ENCODE measurements at places on chromosomes 5 and 9.

DNA sequence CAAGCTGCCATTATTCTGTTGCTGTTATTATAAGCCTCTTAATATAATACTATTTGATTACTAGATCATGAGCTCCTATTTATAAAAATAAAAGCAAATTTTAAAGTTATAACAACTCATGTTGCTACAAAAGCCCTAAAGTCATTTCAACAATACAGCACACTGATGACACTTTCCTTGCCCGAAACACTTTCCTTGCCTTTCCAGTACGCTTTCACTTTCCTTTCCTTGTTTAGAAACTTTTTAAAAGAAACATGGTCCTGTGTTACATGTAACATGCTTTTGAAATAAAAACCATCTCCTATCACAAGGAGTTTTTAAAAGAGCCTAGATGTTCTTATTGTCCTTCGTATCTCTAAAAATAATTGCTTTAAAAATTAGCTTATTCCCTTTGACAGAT is 688.4 kb downstream of the PTPRD start:
- DNase-seq: no peak

DNA sequence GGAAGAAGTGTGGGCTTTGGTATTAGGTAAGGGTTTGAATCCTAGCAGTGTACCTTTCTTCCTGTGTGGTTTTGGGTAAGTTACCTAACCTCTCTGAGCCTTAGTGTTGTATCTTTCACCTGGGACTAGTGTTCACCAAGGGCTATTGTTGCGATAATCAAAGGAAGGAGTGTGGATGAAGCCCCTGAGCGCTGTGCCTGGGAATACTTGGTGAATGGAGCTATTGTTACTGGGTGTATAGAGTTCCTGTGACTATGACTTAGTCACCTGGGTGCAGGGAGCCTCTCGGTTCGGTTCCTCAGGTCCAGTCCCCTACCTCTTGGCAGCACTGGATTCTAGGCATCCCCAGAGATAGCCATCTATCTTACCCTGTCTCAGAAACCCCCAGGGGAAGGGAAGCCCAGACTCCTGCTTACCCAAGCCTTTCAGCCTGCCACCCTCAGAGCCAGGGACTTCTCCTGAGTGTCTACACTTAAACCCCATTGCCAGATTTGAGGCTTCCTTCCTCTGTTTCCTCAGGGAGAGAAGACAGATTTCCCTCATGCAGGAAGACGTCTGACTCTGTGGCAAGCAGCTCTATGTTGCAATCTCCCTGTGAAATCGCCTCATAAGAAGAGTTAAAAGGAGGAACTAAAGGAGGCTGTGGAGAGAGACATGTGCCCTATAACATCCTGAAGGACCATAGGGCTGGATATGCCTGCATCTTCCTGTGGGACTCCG is 181.0 kb upstream of the PITX1 start:
- DNase-seq: no peak

GRCh38 chr9:95877984-95878383 is 2.5 kb downstream of the ERCC6L2 start:
- no peak for DNase-seq

GRCh38 chr9:85292261-85292660 is 449.5 kb downstream of the AGTPBP1 start:
- DNase-seq: no peak

- DNase-seq: no peak
These were observed 19.6 kb downstream of the UGCG start for GRCh38 chr9:111916234-111916645.

DNA sequence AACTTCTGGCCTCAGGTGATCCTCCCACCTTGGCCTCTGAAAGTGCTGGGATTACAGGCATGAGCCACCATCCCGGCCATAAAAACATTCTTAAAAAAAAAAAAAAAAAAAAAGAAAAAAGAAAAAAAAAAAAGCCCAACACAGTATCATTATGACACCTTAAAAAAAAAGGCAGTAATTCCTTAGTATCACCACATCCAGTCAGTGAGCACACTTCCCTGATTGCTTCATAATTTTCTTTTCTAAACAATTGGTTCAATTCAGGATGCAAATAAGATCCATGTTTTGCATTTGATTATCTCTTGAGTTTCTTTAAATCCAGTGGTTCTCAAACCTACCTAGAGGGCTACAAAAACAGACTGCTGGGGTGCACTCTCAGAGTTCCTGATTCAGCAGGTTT is 182.5 kb downstream of the CDK5RAP2 start:
- no peak for DNase-seq

DNA sequence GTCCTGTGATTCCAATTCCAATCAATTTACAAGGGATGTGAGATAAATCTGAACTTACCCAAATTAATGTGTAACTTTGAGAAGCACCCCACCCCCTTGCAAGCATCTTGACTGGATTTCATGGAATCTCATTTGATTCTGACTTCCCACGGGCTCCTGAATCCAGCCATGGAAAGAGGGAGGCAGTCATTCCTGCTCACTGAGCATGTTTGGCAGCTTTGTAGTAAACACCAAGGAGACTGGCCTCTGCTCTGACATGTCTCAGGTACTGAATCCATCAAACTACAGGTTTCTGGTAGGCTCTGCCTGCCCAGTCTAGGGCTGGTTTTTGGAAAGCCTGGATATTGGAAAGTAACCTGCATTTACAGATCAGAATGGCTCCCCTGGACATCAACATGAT is 357.6 kb downstream of the ARHGEF28 start:
- no peak for DNase-seq

DNA sequence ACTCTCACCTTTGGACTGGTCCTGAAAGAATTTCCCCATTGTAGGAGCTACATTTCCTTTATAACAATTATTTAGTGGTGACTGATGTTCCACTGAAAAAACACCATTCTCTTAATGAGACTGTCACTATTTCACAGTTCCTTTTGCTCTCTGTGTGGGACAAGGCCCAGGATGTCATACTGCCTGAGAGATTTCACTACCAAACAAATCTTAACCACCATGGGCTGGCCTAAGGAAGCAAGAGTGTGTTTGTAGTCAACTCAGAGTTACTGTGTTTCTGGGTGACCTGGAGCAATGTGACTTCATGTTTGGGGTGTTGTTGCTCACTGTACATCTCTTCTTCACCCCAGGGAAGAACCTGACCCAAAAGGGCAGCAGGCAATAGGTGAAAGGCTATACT is 50.1 kb upstream of the ZNF608 start:
- no peak for DNase-seq

GRCh38 chr5:90690307-90690706 is 131.7 kb downstream of the ADGRV1 start:
- no peak for DNase-seq

DNA sequence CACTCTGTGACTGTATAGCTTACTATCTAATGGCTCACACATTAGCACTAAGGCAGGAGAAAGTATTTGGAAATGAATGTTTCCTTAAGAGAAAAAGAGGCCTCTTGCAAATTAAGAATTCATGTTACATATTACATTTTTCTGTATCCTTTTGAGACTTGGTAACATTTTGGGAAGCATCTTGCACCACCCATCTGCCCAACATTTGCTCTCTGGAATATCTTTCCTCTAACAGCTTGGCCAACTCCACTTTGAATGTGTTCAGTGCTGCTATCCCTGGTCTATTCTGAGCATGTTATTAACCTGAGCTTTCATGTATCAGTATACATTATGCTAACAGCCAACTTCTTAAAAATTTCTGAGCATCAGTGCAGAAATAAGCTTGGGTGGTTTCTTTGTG is 27.2 kb downstream of the MFAP3 start:
- DNase-seq: no peak

GRCh38 chr9:75658301-75658905 is 232.1 kb upstream of the PCSK5 start:
- DNase-seq: no peak

DNA sequence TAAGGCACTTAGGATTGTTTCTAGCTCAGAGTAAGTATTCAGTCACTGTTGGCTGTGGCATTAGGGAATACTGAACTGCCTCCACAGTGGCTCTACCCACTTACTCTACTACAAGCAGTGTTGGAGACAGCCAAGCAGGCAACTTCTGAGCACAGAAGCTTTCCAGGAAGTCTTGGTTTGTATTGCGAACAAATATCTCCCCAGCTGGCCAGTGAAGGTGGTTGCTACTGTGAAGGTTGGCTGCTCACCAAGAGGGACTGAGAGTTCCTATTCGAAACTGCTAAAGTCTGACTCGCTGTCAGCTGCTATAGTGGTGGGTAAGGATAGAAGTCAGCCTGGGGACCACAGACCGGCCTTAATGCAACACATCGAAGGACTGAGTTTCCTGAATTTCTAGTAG is 319.1 kb downstream of the KIF4B start:
- DNase-seq: no peak

DNA sequence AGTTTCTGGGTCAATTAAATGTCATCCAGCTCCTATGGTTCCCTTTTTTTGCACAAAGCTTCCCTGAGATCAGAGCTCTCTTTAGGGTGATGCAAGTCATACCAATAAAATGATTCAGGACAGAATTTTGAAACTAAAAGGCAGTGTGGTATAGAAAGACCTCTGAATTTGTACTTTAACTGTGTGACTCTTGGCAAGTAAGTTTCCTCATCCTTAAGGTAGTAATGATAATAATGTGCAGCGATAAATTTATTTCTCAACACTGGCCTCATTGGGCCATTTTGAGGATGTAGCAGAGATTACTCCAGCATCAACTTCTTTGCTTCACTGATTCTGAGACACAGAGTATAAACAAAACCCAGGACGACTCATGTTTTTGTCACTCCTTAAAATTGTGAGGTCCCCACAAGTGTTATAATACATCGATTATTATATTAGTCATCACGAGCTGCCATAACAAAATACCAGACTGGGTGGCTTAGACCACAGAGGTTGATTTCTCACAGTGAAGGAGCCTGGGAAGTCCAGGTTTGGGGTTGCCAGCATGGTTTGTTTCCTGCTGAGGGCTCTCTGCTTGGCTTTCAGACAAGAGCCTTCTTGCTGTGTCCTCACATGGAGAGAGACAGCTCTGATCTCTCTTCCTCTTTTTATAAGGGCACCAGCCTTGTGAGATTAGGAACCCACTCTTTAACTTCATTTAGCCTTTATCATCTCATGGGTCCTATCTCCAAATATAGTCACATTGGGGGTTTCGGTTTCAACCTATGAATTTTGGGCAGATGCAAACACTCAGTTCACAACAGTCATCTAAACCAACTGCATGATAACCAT is 293.0 kb downstream of the ZNF608 start:
- no peak for DNase-seq

GRCh38 chr5:115962565-115963402 is 509 bp downstream of the LVRN start:
- no peak for DNase-seq

GRCh38 chr5:123571927-123572326 is 60.0 kb downstream of the CSNK1G3 start:
- DNase-seq: no peak

DNA sequence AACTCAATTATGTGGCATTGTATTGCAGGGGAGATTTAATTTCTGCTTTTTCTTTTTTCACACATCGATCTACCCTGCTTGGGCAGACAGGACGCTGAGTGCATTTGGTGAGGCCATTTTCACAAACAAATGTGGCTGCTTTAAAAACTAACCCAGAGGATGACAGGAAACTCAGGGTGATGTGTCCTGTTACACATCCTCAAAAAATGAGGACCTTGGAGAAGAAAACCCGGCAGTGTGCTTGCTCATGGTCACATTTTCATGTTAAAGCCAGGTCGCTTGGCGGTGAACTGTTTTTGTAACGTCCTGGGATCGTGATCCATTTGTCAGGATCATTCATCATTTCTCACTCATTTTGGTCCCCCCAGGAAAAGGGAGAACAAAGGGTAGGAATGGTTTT is 478.3 kb upstream of the ADAMTS16 start:
- DNase-seq: no peak

DNA sequence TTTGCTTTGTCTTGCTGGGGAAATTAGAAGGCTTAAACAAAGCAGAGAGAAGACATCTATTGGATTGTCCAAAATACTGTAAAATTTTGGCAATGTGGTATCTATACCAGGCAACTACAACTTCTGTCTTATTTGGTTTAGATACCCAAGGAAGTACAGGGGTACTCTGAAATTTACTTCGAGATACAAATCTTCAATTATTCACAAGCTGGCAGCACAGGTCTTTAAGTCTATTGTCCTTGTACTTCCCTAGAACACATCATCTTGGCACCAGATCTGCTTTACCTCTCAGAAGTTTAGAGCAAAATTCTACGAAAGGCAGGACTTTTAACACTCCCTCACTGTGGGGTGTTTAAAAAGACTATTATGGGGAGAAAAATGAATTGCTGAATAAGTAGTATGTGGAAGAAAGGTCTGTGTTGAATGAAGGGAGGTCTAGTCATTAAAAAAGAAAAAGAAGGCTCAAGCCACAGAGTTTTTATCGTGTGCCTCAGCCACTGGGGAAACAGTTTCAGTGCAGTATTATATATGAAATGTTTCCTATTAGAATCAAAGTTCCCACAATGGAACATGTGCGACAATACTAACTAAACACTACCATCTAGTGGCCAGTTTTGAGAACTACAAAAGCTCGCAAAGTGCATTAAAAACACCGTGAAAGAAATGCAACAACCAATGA is 93.7 kb downstream of the PDE4D start:
- DNase-seq: no peak

DNA sequence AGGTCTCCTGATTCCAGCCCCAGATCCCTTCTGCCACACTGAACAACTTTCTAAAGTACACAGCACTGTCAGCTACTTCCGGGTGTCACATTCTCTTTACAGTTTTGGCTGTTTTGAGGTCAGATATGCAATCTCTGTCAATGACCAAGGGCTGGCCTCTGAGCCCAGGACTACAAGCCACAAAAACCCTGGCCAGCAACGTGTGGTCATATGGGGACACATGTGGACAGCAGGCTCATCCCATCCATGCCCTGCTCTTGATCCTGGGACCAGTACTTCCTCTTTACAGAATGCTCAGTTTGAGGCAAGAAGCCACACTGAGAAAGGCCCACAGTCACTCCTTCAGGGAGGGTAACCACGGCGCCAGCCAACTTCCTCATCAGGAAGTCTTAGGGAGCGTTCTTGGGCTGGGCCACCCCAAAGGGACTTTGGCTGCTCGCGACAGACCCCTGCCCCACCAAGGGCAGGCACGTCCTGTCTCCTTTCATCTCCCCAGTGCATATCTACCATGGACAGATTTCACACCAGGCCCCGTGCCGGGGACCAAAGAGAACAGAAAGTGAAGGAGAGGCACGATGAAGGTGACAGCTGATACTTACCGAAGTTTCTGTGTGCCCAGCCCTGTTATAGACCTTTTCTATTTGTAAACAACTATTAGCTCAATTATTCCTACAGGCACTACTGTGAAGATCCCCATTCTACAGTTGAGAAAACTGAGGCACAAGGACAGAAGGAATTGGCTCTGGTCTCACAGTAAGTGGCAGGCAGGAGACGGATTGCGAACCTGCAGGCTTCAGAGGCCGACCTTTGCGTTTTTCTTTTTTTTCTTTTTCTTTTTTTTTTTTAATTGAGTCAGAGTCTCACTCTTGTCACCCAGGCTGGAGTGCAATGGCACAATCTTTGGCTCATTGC is 37.3 kb downstream of the STK10 start:
- DNase-seq: no peak

DNA sequence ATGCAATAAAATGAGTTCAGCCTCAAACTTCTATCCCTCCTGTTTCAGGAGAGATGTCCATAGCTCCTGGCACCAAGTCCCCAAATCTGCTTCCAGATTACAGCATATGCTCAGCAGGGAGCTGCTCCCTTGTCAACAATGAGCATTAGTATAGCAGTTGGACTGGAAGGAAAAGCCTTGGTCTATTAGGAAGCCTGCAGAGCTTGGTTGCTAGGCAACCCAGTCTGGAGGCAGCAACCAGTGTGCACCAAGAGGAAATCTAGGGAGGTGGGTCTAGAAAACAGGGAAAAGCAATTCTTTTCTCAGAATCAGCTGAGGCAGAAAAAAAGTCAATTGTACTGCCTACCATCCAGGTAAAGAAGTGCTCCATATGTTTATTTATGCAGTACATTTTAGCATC is 229.5 kb upstream of the NMUR2 start:
- peak; percentile 32 for DNase-seq

All from NCI-H2081 treated with DMSO at 0.1 percent for 48 hours (cell line).